ENCODE measurements at places on chromosomes 5 and 9.

DNA sequence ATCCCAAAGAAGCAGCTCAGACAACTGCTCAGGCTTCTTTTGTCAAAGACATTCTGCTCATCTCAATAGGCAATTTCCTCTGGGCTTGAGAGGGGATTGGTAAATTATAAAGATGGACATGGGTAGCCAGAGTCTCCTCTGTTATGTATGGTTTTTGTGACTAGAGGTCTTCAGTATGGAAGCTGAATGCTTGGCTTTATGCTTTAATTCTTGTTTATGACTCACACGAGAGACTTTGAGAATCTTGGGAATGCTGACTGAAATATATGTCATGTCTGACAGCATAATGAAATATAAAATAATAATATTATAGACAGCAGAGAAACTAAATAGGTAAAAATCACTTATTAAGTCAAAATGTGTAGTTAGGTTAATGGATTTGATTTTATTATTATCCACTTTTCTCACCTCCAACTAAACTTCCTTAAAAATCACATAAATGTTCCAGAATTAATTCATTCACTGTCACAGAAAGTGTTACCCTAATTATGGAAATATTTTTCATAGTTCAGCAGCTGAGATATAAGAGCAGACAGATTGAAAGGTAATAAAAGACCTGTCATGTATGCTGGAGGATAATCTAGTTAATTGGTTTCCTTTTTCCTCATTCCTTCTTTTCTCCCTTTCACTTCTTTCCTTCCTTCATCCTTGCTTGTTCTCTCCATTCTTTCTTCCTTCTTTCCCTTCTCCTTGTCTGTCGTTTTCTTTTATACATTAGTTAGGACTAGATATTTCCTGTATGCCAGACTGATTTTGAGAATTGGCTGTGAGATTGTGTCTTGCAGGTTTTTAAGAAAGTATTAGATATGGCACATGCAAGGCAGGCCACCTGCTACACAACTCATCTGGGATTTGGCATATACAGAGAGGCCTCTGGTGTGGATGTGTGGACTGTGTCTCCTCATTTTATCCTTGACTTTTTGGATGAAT is 1866.1 kb upstream of the NUDT12 start:
- DNase-seq: no peak

GRCh38 chr5:72451741-72452505 is 55.3 kb downstream of the ZNF366 start:
- peak; percentile 12 for DNase-seq

DNA sequence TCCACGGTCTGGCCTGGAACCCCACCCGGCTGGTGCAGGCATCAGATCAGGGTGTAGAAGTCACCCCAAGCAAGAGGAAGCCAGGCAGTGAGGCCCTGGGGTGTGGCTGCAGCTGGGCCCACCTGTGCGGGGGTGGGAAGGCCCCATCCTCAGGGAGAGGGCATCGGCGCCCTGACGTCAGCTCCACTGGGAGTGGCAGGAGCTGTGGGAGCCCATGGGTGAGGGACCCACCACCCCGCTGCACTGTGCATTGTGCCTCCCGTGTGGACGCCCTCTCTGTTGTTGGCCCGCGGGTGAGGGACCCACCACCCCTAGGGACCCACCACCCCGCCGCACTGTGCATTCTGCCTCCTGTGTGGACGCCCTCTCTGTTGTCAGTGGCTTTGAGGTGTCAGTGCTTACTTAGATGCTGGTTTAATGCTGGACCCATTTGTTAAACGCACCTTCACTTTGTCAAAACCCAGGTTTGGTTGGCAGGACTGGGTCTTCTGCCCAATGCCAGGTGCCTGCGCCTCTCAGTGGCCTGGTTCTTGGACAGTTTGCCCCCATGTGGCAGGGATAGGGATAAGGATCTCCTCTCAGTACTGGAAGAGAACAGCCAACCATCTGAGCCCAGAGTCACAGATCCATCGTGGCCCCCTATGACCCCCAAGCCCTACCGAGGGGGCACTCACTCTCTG is 6.9 kb upstream of the EXOC3 start:
- DNase-seq: no peak

DNA sequence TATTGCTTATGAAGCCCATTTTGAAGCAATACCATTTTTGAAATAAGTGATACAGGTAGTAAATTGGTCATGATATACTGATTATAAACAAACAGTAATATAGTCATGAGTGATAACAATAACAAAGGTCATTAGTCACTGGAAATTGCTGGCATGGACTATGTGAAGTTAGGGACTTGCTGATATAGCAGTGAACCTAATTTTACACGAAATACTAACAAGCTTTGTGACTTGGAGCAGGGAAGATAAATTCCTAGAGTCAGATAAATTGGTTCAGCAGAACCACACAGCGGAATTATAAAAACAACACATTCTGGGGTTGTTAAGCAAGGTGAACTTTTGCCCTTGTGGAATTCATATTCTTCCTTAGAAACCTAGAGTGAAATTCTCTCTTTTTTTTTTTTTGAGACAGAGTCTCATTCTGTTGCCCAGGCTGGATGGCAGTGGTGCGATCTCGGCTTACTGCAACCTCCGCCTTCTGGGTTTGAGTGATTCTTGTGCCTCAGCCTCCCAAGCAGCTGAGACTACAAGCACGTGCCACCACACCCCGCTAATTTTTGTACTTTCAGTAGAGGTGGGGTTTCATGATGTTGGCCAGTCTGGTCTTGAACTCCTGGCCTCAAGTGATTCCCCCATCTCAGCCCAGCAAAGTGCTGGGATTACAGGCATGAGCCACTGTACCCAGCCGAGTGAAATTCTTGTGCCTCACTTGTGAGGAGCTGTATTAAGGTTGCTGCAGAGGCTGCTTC is 6.0 kb downstream of the UGCG start:
- DNase-seq: no peak
